ENCODE measurements at places on chromosomes 11 and 22. TPM values are rescaled to one million over a fixed set of nuclear protein-coding genes. Genes with fewer than 3 reads are reported as not detected.

DNA sequence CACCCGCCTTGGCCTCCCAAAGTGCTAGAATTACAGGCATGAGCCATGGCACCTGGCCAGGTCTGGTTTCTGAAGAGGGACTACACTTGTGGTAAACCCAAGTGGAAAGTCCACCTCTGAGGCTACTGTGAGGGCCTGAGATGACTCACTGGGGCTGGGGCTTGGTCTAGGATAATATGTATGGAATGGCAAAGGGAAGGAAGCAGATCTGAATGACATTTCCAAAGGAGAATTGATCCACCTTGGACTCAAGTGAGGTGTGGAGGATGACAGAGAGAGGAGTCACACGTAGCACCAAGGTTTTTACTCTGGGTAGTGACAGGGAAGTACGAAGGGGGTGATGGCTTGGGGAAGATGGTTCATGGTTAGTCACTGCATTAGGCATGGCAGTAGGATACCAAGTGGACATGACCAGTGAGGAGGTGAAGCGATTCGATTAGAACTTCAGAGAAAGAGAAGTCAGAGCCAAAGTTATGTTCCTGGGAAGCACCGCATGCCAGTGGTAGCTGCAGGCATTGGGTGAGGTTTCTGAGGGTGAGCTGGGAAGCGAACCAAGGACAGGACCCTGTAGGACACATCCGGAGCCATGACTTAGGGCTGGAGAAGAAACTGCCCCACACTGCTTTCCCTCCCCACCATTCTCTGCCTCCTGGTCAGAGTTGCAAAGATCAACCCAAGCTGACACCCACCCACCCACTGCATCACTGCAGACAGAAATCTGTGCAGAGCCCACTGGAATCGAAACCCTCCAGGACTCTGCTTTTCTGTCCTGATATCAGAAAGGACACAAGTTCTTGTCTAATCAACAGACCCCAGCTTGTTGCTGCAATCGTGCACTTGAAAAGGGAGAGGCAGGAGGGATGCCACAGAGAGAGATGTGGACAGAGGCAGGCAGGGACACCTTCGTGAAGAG, 13.0 kb upstream of the BCL9L start:
- DNase-seq = no peak

TSGA10IP gene
- total RNA-seq = not detected

DNA sequence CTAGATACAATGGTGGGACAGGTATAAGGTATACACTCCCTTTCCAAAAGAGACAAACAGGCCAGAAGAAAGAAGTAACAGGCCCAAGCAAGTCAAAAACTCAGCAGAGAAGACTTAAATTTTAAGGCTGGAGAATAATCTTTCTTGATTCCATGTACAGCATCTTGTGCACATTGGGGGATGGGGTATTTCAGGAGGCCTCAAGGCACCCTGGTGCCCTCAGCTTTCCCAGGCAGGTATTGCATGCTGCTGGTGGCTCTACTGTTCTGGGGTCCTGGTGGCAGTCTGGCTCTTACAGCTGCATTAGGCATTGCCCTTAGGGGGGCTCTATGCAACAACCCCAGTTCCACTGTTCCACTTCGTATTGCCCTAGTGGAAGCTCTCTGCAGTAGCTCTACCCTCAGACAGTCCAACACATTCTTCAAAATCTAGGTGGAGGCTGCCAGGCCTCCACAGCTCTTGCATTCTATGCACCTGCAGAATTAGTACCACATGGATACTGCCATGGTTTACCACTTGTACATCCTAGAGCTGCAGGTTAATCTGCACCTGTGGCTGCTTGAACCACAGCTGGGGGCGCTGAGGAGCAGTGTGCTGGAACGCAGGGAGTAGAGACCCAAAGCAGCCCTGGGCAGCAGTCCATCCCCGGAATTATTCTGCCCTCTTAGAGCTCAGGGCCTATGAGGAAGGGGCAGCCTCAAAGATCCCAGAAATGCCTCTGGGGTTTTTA, 4.2 kb upstream of the CTSC start:
- no peak for DNase-seq

GAB4 gene
- not detected for total RNA-seq

DNA sequence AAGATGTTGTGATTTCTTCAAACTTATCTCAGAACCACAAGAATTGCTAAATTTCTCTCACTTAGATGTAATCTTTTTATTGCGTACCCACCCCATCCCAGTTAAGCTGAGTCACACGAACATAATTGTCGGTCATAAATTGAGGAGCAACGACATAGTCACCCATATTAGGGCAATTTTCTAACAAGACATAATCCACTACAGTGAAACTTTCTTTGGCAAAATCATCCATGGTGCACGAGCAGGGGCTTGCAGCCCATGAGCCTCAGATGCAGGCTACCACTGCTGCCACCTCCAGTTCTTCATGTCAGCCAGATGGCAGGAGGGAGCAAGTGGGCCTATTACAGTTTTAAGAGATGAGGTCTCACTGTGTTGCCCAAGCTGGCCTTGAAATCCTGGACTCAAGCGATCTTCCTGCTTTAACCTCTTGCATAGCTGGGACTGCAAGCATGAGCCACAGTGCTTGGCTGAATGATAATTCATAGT, 70.3 kb upstream of the GRK2 start:
- DNase-seq = no peak

DNA sequence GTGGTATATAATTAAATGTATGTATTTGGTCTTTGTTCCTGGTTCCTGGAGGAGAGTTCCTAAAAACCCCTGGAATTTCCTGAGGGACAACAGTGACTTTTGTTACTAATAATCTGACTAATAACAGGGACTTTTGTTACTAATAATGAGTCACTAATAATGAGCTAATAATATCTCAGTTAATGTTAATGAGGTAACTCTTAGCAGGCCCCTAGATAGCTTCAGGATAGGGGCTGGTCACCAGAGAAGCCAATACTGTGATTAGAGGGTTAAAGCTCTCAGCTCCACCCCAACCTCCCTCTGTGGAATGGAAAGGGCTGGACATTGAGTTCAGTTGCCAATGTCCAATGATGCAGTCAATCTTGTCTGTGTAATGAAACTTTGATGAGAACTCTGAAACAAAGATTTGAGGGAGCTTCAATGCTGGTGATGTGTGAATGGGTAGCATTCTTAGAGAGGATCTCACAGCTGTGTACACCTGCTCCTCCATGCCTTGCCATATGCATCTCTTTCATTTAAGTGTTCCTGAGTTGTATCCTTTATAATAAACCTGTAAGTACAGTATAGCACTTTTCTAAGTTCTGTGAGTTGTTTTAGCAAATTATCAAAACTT, 1431.4 kb upstream of the TENM4 start:
- DNase-seq = no peak

FKBP2 gene
- 69.7 TPM for total RNA-seq

GRCh38 chr11:111019451-111019850, 226.1 kb upstream of the POU2AF2 start:
- DNase-seq = no peak

SCGB2A2 gene
- total RNA-seq = not detected

- no peak for DNase-seq
Observed at GRCh38 chr11:107606141-107606540, 15.2 kb downstream of the ELMOD1 start.

- no peak for DNase-seq
Observed at GRCh38 chr11:2697866-2698265, 1.9 kb downstream of the KCNQ1OT1 start.

DNA sequence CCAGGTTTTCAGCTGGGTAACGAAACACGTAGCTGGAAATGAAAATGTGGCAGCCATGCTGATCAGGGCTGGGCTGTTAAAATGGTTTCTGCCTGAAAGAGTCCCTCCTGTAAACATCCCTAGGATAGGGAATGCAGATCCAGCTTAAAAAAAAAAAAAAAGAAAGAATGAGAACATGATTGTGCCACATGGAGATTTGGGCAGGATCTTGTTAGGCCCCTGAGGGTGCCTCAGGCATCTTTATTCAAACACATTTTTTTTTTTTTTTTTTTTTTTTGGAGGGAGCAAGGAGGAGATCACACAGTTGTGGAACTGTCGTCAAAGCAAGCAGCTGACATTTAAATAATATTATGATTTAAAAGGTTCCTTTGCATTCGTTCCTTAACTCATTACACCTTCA, 900.3 kb downstream of the OPCML start:
- DNase-seq = no peak

SAC3D1 gene
- total RNA-seq = 8.5 TPM

PHLDA2 gene
- 2.4 TPM for total RNA-seq

- no peak for DNase-seq
Observed at GRCh38 chr11:115083144-115083806, 404.9 kb downstream of the NXPE2 start.

- DNase-seq = no peak
Observed at GRCh38 chr11:111006227-111006626, 239.3 kb upstream of the POU2AF2 start.

MPZL2 gene
- 5.6 TPM for total RNA-seq

BIRC3 gene
- 1.7 TPM for total RNA-seq

DNA sequence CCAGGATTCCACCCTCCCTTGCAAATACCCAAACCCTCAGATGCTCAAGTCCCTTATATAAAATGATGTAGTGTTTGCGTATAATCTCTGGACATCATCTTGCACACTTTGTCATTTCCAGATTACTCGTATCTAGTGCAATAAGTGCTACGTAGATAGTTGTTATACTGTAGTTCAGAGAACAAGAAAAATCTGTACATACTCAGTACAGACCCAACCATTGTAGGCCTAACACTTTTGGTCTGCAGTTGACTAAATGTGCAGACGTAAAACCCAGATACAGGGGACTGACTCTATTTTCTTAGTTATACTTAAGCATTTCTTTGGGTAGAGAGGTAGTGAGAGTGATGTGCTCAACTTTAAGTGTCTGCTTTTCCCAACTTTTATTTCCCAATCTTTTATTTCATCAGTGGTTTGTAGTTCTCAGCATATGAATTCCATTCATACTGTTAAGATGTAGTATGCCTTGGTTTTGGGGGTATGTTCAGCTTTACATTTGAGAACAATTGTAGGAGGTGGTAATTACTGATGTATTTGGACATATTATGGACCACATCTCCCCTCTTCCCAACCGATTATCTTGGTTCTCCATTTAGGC, 43.9 kb downstream of the DDX6 start:
- DNase-seq = no peak

OR51I1 gene
- not detected for total RNA-seq

- no peak for DNase-seq
Observed at GRCh38 chr11:34558211-34558610, 44.6 kb upstream of the ELF5 start.

DNA sequence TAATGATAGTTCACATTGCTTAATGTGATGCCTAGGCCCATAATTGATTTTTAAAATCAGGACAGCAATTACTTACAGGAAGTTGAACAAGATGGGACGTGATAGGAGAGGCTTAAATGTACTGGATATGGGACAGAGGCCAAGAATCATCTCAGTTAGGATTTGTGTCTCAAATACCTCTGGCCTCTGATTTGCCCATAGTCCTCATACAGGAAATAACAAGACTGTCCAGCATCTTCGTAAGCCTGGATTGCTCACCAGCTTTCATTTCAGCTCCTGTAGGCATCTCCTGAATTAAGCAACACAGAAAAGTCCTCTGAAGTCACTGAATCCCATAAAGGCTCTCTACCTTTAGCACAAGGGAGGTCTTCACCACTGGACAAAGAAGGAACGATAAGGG, at the start of gene MRGPRX3:
Gene MRGPRX3 (plus strand): TSS at position 231 of the 400 bp plus-strand sequence. CDS start 4,632 bp downstream, outside the sequence.
- no peak for DNase-seq

GRCh38 chr22:47199979-47200272, 437.5 kb downstream of the TBC1D22A start:
- DNase-seq = no peak

KIAA1671 gene
- total RNA-seq = 34.8 TPM

- no peak for DNase-seq
Observed at GRCh38 chr11:79193663-79194310, 247.0 kb downstream of the TENM4 start.

Data from dermis microvascular lymphatic vessel endothelial cell (primary cell).